ENCODE measurements at places on chromosomes 13 and 19.
A peak's percentile ranks its signal among the peaks of the same experiment; 100 is the strongest.

- no peak for DNase-seq
Observed at GRCh38 chr13:98175823-98176222, 1.2 kb downstream of the RNF113B start.

DNA sequence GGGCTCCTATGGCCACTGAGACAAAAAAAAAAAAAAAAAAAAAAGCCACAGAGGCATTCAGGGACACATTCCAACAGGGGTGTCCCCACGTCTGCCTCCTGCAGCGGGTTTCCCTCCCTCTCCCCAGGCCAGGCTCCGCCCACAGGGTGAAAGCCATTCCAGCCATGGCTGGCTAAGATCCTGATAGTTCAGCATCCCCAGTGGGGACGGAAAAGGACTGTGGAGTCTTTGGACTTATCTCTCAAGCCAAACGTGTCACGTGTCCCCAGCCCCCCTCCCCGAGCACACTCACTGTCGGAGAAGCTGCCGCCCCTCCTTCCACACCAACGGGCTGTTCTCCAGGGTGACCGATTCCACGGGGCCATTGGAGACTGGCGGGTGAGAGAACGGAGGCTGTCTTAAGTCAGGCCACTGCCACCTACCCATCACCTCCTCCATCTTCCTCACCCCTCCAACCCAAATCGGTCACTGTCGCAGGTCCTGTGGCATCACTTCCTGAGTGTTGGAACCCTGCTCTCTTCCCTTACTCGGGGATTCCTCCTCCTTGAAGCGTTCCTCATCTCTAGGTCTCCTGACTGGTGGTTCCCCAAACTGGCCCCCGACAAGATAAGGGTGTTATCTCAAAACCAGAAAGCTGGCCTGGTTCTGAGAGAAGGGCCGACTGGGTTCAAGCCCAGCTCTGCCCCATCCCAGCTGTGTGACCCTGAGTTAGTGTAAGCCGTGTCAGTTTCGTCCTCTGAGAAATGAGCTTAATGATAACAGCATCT, 9.1 kb upstream of the FKRP start:
- peak; percentile 65 for DNase-seq

DNA sequence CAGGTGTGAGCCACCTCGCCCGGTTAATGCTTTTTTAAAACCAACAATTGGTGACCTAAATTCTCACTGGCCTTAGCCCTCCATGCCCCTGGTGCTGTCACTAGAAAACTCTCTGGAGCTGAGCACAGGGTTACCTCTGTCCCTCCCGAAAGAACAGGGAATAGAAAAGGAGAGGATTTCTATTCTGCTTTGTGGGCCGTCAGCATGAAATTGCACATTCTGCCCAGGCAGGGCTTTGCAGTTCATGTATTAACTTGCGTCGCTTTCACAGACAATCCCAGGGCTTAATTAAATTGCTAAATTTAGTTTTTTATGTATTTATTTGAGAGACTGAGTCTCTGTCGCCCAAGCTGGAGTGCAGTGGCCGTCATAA, 583 bp upstream of the ZNF480 start:
- DNase-seq: no peak

- no peak for DNase-seq
Observed at GRCh38 chr13:97526556-97526955, 92.6 kb downstream of the RAP2A start.

- DNase-seq: no peak
Observed at GRCh38 chr13:80873589-80873988, 532.7 kb upstream of the SPRY2 start.

- DNase-seq: peak; percentile 75
Observed at GRCh38 chr19:21698215-21698614, 69.2 kb downstream of the ZNF100 start.

DNA sequence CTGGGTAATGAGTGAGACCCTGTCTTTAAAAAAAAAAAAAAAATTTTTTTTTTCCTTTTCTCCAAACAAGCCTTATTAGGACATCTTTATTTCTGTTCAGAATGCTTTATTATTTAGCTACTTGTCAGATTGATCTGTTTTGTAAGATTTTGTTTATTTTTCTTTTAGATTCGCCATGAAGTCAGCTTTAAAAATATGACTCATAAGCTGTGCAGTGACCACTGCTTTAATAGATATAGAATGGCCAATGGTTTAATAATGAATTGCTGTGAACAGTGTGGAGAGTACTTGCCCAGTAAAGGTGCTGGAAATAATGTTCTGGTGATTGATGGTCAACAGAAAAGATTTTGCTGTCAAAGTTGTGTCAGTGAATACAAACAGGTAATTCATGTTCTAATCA, 47.7 kb downstream of the ZMYM2 start:
- no peak for DNase-seq

- DNase-seq: peak; percentile 71
Observed at GRCh38 chr19:3304871-3305423, 61.4 kb upstream of the NFIC start.

DNA sequence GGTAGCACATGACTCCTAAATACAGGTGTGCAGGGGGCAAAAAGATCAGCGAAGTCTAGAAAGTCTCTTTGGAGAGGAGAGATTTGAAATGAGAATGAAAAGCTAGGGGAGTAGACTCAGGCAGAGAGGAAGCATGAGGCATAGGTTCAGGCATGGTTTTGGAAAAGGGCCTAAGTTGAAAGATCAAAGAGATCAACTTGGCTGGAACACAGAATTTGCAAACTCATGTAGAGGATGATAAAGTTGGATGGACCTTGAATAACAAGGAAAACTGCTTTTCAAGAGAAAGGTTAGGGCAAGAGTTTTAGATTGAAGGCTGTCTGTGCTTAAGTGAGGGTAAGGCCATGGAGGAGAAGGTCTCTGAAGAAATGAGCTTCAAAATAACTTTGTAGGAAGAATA, 47.4 kb upstream of the UBAC2 start:
- no peak for DNase-seq

DNA sequence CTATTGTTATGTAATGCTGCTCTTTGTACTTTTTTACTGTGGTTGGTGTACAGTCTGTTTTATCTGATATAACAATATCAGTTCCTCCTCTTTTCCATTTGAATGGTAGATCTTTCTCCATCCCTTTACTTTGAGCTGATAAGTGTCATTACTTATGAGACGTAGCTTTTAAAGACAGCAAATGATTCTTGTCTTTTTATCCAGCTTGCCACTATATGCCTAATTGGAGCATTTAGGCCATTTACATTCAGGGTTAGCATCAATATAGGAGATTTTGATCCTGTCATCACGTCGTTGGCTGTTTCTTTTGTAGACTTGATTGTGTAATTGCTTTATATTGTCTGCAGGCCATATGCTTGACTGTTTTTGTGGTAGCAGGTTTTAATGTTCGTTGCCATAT, 894.2 kb upstream of the ATXN8OS start:
- no peak for DNase-seq

DNA sequence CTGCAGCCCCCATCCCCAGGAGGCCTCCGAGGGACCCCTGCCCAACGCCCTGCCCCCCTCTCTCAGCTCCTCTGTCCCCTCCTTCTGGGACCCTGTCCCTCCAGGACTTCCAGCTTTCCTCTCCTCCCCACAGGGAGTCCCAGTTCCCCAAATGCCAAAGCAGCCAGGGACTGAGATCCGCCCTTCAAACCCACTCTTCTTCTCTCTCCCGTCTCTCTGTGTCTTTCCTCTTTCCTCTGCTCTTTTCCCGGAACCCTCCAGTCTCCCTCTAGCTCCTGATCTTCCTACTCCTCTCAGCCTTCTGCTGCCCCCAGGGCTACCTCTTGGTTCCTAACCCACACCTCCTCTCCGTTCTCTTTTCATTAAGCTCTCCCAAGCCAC, 377 bp downstream of the CA11 start:
- no peak for DNase-seq

DNA sequence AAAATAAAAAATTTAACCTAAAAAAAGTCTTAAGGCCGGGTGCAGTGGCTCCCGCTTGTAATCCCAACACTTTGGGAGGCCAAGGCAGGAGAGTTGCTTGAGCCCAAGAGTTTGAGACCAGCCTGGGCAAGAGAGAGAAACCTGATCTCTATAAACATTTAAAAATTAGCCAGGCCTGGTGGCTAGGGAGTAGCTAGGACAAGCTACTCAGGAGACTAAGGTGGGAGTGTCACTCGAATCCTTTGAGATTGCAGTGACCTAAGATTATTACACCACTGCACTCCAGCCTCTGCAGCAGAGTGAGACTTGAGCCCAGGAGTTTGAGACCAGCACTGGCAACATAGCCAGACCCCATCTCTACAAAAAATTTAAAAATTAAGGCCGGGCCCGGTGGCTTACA, 1.1 kb downstream of the CCDC97 start:
- no peak for DNase-seq

- DNase-seq: peak; percentile 85
Observed at GRCh38 chr19:12796146-12797071, 5.1 kb downstream of the JUNB start.

DNA sequence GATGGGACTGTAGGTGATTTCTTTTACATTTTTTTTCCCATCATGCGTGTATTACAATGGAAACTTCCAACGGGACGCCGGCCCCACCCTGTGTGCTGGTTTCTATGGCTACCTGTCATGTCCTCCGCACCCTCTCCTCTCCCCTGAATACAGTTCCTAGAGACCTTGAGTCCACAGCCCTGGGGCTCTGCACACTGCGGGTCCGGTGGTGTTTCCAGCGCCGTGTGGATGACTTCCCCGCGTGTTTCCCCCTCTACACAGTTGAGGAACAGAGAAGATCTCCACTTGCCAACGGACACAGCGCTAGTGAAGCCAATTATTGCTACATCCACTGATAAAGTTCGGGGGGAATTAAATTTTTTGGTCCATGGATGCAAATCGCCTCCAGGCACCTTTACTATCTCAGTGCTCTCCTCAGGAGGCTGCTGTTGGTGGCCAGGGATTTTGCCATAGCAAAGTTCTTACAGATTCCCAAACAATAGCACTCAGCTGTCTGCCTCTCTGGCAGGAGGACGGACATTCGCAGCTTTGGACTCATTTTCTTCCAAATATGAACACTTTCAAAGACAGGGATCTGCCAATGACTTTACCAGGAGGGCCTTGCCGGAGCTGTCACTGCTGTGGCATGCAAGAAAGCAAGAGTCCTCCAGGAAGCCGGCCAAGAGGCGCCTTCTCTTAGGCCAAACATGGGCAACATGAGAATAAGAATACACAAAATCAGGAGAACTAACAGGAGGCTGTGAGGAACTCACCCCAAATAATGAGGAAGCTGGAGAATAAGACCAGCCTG, 39.3 kb upstream of the GAS6 start:
- no peak for DNase-seq

DNA sequence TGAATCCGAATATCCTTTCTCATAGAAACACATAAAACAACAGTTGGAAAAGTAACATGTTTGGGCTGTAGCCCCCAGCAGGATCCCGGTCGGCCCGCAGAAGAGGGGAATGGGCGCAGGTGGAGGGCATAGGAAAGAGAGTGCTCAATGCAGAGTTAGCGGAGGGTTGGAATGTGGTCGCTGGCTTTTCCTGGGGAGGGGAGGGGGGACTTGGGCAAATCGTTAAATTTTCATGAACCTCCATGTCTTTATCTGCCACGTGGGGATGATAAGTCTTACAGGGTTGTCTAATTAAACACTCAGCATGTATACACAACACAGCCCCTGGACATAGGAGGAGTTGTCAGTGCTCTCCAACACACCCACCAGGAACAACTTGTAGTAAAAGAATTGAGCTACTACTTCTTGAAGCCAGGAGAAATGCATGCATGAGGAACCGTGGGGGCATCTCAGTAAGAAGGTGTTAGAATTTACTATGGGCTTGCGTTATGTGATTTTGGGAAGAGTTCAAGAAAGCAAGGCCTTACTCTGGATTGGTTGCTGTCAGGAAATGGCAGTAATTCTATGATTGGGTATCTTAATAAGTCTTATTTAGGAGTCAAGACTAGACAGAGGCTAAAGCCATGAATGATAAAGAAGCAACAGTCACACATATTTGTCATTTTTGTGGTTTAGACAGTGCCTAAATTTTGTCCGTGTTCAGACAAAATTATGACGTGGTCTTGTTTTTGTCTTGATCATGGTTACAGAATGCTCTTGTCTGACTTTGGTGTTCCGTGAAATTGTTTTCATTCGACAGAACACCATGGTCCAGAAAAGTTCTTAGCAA, 671 bp upstream of the SLC46A3 start:
- no peak for DNase-seq

GRCh38 chr13:40063278-40063698, 407.8 kb downstream of the COG6 start:
- DNase-seq: no peak

DNA sequence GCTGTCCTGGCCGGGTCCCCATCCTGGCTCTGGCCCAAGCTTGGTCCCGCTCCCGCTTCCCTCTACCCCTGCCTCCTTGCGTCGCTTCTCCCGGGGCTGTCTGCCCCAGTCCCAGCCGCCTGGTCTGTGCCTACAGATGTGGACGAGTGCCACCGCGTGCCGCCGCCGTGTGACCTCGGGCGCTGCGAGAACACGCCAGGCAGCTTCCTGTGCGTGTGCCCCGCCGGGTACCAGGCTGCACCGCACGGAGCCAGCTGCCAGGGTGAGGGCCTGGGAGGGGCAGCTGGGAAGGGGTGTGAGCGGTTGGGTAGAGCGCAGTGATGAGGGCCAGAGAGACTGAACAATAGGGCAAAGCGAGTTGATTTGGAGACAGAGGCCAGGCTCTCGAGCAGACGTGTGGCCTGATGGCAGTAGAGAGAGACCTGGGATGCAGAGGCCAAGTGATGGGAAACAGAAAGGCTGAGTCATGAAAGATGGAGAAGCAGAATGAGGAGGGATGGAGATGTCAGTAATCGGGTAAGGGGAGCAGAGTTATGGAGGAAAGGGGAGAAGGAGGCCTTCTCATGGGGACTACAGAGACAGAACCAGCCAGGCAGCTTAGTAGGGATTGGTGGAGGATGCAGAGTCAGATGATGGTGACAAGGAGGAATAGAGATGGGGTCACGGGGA, 9.4 kb downstream of the LTBP4 start:
- no peak for DNase-seq
